Fibroblast of skin of left quadriceps (primary cell): ENCODE measurements at places on chromosomes 6 and 20.

DNA sequence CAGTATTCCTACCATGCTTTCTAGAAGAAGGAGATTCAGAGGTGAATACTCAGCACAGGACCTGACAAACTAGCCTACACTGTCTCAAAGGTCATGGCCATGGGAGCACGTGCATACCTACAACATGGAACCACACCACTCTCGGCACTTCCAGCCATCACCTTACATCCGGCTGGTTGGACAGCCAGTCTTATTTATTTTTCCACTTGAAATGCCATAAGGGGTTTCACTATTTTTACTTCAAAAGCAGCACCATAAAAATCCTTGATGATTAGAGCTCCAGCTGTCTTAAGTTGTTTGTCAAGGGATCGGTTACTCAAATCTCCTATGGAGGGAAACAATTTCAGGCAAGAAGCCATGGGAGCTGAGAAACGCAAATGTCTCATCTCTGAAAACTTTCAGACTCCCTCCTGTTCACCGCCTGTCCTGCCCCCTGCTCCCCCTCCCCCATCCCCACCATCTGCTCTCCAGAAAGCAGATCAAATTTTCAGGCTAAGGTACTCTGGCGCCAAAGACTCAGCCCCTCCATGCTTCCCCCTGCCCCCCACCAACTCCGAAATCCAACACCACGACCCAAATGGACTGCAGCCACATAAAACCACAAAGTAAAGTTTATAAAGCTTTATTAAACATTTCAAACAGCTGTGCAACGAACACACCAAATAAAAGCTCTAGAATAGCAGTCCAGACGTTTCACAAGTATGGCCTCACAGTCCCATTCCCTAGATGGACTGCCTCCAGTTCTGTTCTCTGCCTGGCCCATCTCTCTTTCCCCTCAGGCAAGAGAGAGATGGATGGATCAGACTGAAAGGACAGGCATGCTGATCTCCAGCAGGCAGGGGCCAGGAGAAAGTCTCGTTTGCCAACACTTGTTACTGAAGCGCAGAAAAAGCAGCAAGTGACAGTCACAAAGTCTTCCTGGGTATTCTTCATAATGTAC lies 4.0 kb upstream of the NNAT start:
- peak; percentile 88 for DNase-seq

GRCh38 chr20:34536798-34537394 lies 20.7 kb downstream of the DYNLRB1 start:
- DNase-seq, result no peak

GRCh38 chr6:166998256-166999144 lies 697 bp upstream of the CEP43 start:
- DNase-seq, result no peak

- DNase-seq, result no peak
These were observed 5.2 kb downstream of the CCN2 start for GRCh38 chr6:131945971-131946370.

DNA sequence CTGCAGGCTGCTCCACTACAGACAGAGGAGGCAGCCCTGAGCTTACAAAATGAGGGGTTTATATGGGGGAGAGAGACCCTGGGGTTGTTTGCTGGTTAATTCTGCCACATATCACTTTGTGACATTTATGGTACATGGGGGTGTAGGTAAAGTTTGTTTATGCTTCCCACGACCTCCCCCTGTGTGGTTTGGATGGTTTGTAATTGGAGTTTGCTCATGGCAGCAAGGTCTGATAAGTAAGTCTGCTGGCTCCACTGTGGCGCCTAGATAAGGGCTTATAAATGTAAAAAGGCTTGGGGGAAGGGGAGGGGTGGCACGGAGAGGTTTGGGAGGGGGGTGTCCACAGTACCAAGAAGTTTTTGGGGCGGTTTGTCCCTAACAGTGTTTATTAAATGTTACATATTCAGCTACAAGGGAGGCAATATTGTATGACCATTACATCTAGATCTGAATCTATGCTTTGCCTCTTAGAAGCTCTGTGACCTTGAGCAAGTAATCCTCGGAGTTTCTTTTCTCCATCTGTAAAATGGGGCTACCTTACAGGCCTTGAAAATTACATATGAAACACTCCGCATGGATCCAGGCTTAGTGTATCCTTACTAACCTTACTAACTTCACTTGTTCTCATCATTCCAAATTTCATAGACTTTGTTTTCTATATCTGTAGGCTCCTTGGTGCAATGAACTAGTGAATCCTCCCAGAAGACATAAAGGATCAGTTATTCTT lies 204.8 kb upstream of the NOX3 start:
- no peak for DNase-seq

DNA sequence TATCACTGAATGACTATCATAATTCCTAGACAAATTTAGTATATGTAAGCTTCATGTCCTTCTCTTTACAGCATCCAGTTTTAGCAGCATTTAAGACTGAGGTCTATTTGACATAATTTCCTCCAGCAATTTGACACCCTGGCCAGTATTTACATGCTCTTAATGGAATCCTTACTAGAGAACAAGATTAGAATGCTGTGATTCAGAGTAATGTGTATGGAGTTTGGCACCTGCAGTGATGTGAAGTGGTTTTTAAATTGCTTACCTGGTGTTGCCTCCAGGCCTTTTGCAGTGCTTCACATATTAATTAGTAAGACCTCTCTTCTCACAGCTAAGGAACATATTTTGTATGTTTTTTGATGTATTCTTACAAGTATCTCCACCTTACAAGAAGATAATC lies 9.8 kb downstream of the NKX2-4 start:
- no peak for DNase-seq

DNA sequence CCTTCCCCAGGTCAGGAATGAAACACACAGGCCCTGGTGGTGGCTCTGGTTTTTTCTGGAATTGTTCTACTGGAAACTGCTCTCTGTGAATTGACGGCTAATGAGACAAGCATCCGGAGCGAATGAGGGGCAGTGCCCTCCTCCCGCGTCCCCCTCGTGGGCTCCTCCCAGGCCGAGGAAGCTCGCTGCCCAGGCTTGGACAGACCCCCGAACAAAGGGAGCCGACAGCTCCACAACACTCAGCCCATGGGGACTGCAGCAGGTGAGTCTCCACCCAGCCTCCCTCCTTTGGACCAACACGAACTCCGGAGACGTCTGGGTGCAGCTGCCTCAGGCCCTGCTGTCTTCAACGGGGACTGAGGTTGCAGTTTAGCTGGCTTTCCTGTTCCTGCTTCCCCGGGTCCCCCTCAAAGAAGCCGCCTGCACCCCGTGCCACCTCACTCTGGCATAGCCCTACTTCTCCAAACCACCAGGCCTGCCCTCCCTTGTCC lies 31.3 kb upstream of the AFDN start:
- DNase-seq, result no peak

GRCh38 chr6:12814015-12814414 lies 97.4 kb downstream of the PHACTR1 start:
- DNase-seq, result no peak

DNA sequence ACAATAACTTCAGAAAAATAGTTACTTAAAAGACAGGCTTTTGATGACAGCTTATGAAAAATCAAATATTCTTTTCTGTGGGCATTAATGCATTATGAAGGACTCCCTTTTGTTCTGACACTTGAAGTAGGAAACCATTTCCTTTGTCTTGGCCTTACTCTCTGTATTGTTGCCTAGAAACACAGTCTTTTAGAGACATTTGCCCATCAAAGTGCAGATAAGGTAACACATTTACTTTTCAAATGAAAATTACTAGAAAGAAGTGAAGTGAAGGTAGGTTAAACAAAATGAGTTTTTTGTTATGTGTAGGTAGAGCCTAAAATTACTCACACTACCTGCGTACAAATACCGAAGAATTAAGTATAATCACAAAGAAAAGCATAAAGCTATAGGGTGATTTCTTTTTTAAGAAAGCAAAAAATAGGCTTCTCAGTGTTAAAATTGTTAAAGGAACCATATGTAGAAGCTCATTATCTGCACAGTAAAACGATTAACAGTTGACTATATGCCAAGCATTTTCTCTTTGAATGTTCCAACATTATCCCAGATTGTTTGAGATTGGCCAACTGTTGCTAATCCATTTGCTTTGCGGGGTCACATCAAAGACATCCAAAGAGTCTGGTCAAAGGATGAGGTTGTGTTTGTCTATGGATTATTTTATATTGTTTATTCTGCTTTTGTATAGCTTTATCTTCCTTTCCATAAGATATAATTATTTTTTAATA lies 542.0 kb upstream of the RNF217 start:
- no peak for DNase-seq

- no peak for DNase-seq
These were observed 2.7 kb upstream of the DDR1 start for GRCh38 chr6:30881392-30882203.

DNA sequence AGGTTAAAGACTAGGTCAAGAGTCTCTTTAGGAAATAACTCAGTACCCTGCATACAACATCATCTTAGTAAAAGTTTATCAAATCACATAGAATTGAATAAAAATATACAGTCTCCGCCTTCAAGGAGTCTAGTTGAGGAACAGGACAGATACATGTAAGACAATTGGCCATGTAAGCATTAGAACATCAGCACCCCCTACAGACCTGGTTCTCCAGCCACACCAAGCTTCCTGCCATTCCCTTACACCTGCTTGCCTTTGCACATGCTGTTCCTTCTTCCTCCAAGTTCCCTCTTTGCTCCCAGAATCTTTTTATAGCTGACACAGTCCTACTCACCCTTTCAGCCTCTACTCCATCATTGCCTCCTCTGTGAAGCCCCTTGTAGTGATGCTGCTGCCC lies 187.8 kb upstream of the LRFN2 start:
- DNase-seq, result no peak

GRCh38 chr6:105474234-105474633 lies 71.4 kb upstream of the PREP start:
- DNase-seq, result no peak

DNA sequence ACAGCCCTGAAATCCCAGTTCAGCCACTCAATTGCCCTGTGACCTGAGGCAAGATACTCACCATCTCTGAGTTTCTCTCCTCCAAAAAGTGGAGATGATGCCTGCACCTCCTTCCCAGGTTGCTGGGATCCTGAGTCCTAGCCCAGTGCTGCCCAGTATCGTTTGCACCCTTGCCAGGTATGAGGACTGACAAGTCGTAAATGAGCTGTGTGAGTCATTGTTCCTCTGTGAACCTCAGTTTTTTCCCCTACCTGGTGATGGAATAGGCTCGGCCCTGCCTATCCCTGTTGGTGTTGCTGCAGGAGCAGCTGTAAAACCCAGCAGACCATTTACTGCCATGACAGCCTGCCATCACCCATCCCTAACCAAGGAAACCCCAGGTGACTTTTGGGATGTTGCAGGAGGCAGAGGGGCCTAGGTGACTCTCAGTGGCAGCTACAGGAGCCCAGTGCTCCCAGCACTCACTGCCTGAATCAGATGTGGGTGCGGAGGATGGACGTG lies 229.3 kb downstream of the SYNDIG1 start:
- DNase-seq, result no peak

DNA sequence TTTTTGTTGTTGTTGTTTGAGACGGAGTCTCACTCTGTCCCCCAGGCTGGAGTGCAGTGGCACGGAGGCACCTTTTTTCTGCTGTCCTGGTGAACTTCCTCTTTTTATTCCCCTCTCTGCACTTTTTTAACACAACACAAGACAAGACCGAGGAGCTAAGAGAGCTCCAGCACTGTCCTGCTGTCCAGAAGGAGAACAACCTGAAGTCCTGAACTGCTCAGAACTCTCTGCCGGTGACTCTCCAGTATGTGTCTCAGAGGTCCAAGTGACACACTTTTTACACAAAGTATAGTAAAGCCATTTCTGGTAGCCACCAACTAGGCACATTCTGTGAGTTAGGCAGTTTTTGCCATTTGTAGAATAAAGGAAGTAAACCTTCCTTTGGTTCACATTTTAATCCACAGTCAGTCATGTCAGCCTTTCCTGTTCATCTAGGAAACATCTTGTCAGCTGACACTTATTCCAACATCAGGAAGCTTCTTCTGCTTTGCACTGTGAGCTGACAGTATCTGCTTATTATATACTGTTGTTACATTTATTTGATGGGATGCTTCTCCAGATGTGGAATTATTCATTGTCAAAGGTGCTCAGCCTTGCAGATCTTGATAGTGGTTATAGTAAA lies 28.1 kb upstream of the TXNDC5 start:
- no peak for DNase-seq

- no peak for DNase-seq
These were observed 68.6 kb downstream of the BMP6 start for GRCh38 chr6:7794509-7794908.

DNA sequence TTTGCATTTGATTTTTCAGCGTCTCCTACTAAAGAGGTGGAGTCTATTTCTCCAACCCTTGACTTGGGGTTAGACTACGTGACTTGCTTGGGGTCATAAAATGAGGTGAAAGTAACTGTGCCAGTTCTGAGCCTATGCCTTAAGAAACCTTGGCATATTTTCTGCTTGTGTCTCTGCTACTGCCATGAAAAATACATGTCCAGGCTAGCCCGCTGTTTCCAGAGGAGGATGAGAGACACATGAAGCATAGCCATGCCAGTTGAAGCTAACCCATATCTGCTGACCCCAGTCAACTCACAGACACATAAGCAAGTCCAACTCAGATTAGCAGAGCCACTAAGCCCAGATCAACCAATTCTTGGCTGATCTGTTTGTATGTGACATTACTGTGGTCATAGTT lies 38.7 kb downstream of the SCP2D1 start:
- DNase-seq, result no peak

DNA sequence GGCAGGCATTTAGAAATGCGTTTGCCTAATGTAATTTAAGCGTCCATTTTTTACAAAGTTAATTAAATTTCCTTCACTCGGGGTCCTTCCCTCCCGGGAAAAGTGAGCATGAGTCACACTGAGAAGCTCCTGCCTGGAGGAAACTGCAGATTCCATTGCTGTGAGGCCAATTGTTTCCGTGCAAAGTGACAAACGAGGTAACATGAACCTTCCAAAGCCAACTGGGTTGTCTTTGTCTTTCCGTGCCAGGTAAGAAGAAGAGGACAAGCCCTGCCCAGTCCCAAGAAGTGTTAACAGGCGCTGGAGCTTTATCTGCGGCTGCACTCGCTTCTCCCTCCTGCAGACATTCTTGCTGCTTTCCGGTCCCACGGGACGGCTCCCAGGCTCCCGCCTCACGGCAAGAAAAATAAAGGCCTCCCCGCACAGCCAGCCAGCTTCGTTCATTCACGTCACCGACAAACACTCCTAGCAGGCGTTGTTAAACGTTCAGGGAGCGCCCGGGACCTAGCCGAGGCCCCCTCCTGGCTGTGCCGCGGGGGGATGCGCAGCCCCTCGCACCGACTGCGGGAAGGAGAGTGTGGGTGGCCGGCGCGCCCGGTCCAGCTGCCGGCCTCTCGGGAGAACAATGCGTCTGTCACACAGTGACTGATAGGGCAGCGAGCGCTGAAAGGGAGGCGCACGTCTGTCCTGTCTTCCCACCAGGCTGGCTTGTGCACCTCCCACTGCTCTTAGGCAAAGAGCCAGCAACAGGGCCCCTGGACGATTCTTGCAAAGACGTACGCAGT lies 61.5 kb upstream of the HDDC2 start:
- peak; percentile 37 for DNase-seq
